ENCODE measurements at places on chromosomes 16 and 17. TPM values are rescaled to one million over a fixed set of nuclear protein-coding genes. Genes with fewer than 3 reads are reported as not detected.

Gene SULT1A1
- total RNA-seq, result 5.2 TPM

Gene PDILT
- not detected for total RNA-seq

Gene ENPP7
- total RNA-seq, result not detected

Gene ADGRG1
- under 0.01 TPM for total RNA-seq

Gene ABCC11
- total RNA-seq, result not detected

Gene PROCA1
- 0.18 TPM for total RNA-seq

Gene RNF227
- 29.2 TPM for total RNA-seq

Gene LPCAT2
- 8.1 TPM for total RNA-seq

Data from myometrial cell (primary cell).